ENCODE measurements at places on chromosomes 11 and 22. TPM values are rescaled to one million over a fixed set of nuclear protein-coding genes. Genes with fewer than 3 reads are reported as not detected.

The DDT gene
- total RNA-seq = 116 TPM

The OR51G2 gene
- total RNA-seq = not detected

The C22orf31 gene
- not detected for total RNA-seq

The SCARF2 gene
- 13.9 TPM for total RNA-seq

The TUBA8 gene
- 0.63 TPM for total RNA-seq

The DGAT2 gene
- total RNA-seq = 6.9 TPM

The P2RY6 gene
- total RNA-seq = not detected

The SULT4A1 gene
- total RNA-seq = 0.47 TPM

The SREBF2 gene
- 39.7 TPM for total RNA-seq

The RGL4 gene
- total RNA-seq = not detected

All from bronchial smooth muscle cell (primary cell).